ENCODE measurements at places on chromosomes 4 and X.

DNA sequence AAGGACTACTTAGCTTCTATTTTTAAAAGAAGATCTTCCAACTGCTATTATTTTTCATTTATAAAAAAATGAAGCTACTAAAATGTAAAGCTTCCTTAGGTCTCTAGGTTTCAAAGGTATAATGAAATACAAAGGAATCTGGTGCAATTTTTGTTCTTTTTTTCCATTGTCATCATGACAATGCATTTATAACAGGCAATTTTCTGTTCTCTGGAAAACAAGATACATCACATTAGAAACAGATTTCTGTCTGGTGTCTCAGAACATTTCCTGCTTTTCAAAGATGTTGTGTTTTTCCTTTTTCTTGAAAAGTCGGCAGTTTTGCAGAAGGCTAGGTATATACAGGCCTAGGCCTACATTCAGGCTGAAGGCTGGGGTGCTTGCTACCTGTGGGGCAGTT is 63.6 kb upstream of the ATP8A1 start:
- DNase-seq: no peak

GRCh38 chr4:155943605-155944291 is 9.9 kb downstream of the CTSO start:
- no peak for DNase-seq

DNA sequence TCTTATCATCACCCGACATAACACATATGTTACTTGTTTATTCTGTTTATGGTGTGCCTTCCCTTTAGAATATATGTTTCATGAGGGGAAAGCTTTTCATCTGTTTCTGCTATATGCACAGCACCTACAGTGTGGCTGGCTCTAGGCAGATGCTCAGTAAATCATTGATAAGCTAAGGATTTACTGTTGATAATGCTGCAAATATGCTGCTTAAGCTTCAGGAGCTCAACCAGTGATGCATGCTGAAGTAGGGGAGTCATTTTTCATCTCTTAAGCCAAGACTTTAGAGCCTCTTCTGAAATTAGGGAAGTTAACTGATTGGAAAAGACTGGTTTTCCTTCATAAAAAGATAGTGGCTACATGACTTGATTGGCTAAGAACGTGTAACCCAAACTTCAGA is 16.4 kb downstream of the FAT4 start:
- DNase-seq: no peak

DNA sequence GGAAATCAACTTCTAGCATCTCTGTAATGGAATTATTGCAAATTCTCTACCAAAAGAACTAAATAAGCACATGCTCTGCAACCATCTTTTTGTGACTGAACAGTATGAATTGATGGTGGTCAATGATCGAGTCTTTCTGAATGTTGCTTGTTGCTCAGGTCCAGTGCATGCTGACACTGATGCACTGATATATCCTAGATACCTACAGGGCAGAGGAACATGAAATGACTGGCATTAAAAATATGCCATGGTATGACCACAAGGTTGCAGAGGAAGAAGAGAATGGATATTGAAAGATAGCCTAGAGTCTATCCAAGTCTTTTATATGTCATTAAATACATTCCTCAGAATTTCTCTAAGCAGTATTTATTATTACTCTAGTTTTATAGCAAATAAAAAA is 692.8 kb upstream of the TENM3 start:
- no peak for DNase-seq

DNA sequence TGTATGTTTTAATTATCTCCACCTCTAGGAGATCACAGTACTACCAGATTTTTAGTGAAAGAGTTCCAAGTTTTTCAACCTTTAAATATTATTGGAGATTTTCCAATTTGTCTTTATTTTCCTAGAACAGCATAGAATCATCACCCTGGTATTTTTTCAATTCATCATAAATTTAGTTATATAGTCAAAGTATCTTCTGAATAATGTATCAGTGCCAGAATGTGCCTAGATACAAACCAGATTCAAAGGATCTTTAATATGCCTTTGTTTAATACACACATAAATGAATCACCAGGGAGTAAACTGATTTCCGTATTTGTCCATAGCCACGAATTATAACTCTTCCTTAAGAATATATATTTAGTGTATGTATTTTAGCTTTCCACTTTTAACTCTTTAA is 1373.1 kb downstream of the STIM2 start:
- no peak for DNase-seq

DNA sequence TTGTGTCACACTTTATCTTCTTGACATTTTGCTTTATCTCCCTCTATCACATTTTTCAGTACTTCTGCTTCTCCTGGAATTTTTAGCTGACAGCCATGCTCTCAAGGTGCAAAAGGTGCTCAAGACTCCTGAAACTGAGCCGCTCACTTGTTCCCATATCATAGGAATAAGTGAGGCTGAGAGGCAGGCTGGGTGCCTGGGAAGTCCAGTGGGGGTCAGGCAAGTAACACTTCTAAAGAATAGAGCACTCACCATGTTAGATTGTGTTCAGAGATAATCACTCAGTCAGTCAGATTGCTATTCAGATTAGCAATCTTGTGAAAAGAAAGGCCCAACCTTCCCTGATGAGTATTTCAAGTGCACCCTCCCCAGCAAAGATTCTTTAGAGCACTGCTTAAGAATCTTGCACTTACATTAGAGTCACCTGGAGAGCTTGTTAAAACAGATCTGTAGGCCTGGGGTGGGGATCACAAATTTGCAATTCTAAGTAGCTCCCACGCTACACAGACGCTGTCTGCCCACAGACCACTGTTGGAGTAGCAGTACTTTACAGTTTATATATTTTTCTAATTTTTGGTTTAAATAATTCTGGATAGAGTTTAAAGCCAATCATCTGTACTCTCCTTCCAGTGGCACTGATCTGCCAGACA is 23.1 kb upstream of the LRAT start:
- DNase-seq: no peak

DNA sequence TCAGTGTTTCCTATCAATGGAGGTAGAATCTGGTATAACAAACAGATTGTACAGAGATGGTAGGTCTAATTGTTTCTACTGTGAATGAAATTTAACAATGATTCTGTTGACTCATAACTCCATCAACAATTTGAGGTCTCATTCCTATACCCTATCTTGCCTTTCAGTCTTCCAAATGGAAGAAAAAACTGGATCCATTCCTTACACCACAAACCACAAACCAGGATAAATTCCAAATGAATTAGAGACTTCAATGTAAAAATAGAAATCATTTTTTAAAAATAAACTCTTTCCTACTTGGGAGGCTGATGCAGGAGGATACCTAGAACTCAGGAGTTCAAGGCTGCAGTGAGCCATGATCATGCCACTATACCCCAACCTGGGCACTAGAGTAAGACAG is 114.4 kb upstream of the WDR44 start:
- DNase-seq: no peak

DNA sequence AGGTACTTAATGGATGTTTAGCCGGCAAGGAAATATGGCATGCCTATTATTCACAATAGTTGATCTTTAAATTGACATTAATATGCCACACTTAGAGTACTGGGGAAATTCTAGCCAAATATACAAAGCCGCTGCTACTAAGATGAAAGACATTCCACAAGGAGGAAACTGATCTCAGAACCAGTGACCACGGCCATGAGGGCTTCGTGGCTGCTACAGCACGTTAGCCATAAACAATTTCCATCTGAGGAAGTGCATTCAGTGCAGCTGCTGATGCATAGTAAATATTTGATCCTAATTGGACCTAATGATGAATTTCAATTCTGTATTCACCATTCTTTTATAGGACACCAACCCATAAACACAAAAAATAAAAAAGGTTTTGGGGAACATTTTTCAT is 59.1 kb downstream of the SORBS2 start:
- no peak for DNase-seq

- DNase-seq: no peak
These were observed 91.2 kb upstream of the SOD3 start for GRCh38 chr4:24704149-24704548.

DNA sequence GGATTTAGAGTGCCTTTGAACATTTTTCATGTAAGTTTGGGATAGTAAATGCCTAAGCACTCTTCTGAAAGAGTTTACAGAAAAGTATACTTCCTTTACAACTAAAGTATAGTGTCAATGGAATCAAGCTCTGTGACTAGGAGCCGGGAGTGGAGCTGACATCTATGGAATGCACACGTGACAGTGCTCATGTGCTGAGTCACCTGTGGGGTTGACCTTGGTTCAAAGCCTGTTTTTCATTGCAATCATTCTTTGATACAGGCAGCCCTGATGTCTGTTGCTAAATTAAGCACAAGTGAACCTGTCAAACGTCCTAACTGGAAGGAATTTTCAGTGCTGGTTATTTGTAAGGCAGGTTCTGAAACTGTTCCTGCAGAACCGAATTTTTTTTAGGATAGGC is 82.5 kb downstream of the GPAT3 start:
- no peak for DNase-seq

GRCh38 chr4:76755756-76756155 is 142.2 kb downstream of the SOWAHB start:
- no peak for DNase-seq

GRCh38 chr4:87270144-87270543 is 49.7 kb upstream of the KLHL8 start:
- DNase-seq: no peak

GRCh38 chrX:134737721-134738369 is 79.6 kb upstream of the PLAC1 start:
- DNase-seq: no peak

DNA sequence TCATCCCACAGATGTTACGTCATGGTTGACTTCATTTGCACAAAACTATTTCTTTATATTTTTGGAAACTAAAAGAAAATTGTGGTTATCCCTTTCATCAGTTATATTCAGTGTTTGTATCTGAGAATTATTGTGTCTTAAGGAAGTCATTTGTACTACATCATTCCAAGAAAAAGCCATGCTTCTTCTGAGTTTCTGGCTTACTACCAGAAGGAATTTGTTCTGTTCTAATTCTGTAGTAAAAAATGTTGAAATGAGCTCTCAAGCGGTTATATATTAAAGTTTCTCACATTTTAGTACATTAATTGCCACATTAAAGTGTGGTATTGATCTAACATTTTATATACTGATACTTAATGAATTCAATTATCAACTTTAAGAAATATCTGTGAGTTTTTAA is 1844.5 kb downstream of the PCDH7 start:
- DNase-seq: no peak

- no peak for DNase-seq
These were observed 1.8 kb downstream of the NLGN4X start for GRCh38 chrX:6226596-6227452.

DNA sequence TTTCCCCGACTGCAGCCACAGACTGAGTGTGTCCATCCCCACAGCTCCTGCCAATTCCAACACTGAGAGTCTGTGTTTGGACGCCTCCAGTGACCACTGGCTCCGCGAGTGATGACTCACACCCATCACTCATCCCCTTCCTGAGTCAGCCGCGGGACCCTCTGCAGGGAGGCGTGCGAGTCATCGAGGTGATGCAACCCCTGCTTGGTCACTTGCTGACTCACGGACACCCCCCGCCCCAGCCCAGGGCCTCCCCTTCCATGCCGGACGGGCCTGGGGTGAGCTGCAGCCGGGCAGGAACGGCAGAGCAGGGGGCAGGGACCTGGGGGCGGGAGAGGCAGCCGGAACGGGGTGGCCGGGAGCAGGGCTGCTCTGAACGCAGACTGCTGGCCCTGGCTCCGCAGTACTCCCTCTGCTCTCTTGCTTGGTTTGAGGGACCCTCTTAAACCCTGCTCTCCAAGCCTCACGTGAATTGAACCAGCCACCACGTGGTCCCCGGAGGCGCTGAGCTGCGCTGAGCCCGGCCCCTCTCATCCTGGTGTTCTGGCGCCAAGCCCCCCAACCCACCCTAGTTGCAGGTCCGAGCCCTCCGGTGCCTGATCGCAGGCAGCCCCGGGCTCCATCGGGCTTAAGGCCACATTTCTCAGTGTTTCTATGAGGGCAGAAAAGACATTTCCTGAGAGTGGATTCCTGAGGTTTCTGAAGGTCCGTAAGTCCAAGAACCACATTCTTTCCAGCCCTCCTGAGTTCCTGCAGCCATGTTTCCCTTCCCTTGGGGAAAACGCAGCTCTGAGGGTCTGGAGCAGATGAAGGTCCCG is 32.4 kb downstream of the FGFRL1 start:
- no peak for DNase-seq

- no peak for DNase-seq
These were observed 83.7 kb downstream of the PRDM5 start for GRCh38 chr4:120838784-120839183.

GRCh38 chr4:127995776-127996175 is 30.6 kb downstream of the ABHD18 start:
- DNase-seq: no peak

- no peak for DNase-seq
These were observed 796.8 kb downstream of the ADGRL3 start for GRCh38 chr4:61996943-61997342.

DNA sequence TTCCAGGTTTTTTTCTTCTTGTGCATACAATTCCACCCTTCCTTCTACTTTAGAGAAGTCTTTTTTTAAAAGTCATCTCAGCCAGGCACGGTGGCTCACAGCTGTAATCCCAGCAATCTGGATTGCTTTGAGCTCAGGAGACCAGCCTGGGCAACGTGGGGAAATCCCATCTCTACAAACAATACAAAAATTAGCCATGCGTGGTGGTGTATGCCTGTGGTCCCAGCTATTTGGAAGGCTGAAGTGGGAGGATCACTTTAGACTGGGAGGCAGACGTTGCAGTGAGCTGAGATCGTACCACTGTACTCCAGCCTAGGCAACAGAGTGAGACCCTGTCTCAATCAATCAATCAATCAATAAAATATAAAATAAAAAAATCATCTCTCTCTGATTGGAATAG is 14.8 kb downstream of the ELOVL6 start:
- no peak for DNase-seq

DNA sequence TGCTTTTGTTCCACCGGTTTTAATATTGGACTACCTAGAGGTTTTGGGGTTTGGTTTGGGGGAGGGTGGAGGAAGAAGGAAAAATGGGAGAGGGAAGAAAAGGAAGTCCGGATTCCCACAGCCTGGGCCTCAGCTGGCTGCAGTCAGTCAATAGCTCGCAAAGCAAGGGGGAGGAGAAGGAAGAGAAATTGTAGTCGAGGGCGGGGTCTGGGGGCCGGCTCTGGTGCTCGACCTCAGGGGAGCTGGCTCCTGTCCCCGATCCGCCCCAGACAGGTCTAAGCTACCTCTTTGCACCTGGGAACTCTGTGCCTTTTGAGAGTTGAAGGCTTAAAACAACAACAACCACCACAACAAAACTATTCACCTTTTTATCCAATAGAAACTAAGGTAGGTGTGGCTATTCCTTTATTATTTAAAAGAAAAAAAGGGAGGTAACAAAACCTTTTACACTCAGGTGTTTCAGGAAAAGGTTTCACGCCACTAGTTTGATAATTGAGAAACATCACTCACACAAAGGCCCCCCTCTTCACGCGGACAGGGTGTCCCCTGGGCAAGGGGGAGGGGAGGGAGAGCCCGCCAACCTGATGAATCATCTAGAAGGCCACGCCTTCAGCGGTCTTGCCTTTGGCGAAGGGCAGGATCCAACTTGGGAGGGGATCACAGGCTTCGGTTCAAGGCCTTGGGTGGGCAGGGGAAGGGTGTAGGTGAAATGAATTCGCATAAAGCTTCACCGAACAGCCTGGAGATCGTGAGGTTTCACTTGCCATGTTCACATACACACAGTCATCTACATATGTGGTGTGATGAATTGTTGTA is 1.6 kb upstream of the LNX1 start:
- DNase-seq: no peak
